ENCODE measurements at places on chromosomes 11 and 22. TPM values are rescaled to one million over a fixed set of nuclear protein-coding genes. Genes with fewer than 3 reads are reported as not detected.

CEND1 gene
- 0.61 TPM for polyA plus RNA-seq

FGF19 gene
- polyA plus RNA-seq = 0.65 TPM

EPS8L2 gene
- polyA plus RNA-seq = 2.5 TPM

RTN3 gene
- polyA plus RNA-seq = 56.9 TPM

GP1BB gene
- polyA plus RNA-seq = 11.3 TPM

BTBD18 gene
- 0.12 TPM for polyA plus RNA-seq

ZNF280B gene
- 3.2 TPM for polyA plus RNA-seq

SCARF2 gene
- 17.9 TPM for polyA plus RNA-seq

DDX25 gene
- 0.33 TPM for polyA plus RNA-seq

MOGAT2 gene
- polyA plus RNA-seq = not detected

C1QTNF4 gene
- polyA plus RNA-seq = 7.7 TPM

SHANK2 gene
- polyA plus RNA-seq = 2.2 TPM

C11orf87 gene
- polyA plus RNA-seq = 0.58 TPM

CPT1B gene
- 35.6 TPM for polyA plus RNA-seq

HORMAD2 gene
- not detected for polyA plus RNA-seq

LYVE1 gene
- polyA plus RNA-seq = 93.8 TPM

MS4A4E gene
- polyA plus RNA-seq = 2.3 TPM

ARRB1 gene
- polyA plus RNA-seq = 18.1 TPM

DDIAS gene
- polyA plus RNA-seq = 5.2 TPM

GLYAT gene
- not detected for polyA plus RNA-seq

OR5AP2 gene
- polyA plus RNA-seq = not detected

FAM180B gene
- 2.0 TPM for polyA plus RNA-seq

FOLR3 gene
- polyA plus RNA-seq = not detected

All from muscle of back (tissue), 13 donors.